Left cardiac atrium (tissue), 4 donors: ENCODE measurements at places on chromosomes 4 and X. TPM values are rescaled to one million over a fixed set of nuclear protein-coding genes. Genes with fewer than 3 reads are reported as not detected.

The CCKAR gene
- total RNA-seq = not detected

- DNase-seq = no peak
These were observed 7.9 kb downstream of the HUWE1 start for GRCh38 chrX:53678667-53679066.

GRCh38 chrX:44308869-44309268 lies 34.6 kb downstream of the EFHC2 start:
- no peak for DNase-seq

GRCh38 chrX:154717824-154718223 lies 33.1 kb downstream of the GAB3 start:
- DNase-seq = no peak

The TLR6 gene
- 2.7 TPM for total RNA-seq

The MTNR1A gene
- not detected for total RNA-seq

The CORIN gene
- 89.0 TPM for total RNA-seq

DNA sequence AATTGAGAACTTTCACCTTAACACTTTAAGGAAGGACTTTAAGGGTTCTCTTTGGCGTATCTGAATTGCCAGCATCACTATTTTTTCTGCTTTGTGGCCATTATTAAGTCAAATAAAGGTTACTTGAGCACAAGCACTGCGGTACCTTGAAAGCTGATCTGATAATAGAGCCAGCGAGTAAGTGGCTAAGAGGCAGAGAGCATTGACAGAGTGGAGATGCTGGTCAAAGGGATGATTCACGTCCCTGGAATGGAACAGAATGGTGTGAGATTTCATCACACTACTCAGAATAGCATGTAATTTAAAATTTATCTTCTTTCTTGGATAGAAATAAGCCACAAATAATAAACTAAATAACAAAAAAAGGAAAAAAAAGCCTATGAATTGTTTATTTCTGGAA lies 57.1 kb upstream of the NPFFR2 start:
- DNase-seq = no peak

DNA sequence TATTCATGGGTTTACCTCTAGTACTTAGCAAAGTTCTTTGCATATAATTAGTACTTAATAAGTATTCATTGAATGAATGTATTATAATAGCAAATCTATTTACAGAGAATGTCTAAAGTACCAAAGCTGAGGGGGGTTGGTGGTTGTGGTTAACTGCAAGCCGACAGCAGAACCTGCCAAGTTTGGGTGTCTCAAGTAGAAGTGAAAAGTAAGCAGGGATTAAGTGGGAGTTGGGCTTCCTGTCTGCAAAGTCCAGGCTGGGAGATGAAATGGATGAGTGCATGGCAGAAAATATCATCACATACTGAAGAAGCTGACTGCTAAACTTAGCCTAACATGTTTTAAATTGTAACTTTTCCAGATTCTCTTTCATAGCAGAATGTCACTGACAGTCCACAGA lies 169.6 kb downstream of the CAMK2D start:
- DNase-seq = no peak
